ENCODE measurements at places on chromosomes 6 and 20.

DNA sequence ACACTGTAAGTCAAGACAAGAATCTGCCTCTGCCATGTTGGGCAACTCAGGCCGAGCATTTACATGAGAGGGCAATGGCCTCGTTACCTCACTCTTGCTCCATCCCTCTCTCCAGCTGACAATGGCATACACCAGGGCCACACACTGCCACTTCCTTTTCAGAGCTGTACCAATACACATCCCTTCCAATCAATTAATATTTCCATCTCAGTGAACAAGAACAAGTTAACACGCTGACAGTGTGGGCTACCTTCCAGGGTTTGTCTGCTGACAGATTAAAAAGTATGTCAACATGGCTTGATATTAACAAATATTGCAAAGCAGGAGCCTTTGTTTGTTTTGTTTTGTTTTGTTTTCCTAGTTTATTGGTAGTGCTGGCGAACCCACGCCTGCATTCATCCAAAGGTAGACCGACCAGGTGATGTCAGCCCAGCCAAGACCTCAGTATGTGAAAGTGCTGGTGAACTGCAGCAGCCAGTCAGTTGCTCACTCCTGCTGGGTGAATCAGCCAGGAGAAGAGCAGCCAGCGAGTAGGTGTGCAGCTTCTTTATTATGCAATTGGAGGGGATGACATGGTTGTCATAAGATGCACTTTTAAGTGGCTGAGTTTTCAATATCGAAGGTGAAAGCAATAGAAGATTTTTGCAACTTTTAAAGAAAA, 487.3 kb upstream of the JARID2 start:
- DNase-seq, result peak; percentile 43

- DNase-seq, result no peak
Observed at GRCh38 chr6:169850154-169850553, 98.7 kb downstream of the ERMARD start.

DNA sequence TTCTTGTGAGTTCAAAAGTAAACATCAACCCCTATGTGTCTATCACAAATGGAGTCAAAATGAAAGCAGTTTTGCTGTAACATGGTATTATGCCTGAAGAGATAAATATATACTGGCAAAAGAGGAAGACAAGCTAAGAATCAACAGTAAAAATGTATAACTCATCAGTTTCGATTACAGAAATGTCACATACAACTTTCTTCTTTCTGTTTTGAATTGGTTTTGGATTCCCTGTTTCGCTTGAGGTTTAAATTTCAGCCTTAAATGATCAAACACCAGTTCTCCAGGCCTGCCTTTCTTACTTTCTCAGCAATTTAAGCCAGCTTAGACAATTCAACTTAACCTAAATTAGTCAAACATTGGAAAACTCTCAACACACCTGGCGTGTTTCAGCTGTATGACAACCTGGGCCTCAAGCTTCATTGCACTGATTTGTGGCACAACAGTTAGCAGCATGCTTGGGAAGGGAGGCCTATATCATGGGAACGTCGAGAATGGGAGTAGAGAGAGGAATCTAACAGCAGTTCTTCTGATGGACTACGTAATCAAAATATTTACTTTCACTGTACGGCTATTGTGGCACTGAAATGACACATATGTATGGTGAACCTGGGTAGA, 51.9 kb upstream of the MARCKS start:
- no peak for DNase-seq

GRCh38 chr6:84357631-84358030, 130.2 kb upstream of the CEP162 start:
- DNase-seq, result no peak

DNA sequence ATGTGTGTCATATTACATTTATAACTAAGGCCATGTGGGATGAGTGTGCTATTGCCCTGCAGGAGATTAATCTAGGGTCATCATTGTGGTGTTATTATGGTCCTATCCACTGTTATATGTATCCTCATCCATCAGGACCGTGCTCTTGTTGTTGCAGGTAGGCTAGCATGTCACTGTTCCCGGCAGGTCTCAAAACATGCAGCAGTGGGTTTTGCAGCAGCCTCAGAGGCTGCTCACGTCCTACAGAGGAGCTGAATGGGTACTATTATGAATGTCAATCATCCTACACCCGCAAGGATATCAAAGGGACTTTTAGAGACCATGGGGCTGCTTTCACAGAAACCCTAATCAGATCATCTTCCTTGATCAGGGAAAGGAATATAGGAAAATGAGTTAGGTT, 318.2 kb downstream of the SAMD5 start:
- DNase-seq, result no peak

- DNase-seq, result no peak
Observed at GRCh38 chr6:83097204-83097603, 29.7 kb downstream of the DOP1A start.

DNA sequence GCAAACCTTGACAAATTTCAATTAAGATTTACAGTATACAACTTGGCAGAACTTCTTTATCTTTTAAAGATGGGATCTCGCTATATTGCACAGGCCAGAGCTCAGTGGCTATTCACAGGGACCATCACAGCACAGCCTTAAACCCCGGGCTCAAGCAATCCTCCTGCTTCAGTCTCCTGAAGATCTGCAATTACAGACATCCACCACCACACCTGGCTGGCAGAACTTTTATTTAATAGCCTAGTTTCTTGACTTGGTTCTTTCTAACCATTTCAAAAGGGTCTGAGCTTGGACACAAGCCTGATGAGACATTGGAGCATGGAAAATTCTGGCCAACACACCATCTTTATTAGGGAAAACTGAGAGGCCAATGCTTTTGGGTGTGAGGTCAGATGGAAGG, 151.6 kb upstream of the KCNG1 start:
- no peak for DNase-seq

- DNase-seq, result no peak
Observed at GRCh38 chr6:100353276-100354015, 111.3 kb downstream of the SIM1 start.

- DNase-seq, result no peak
Observed at GRCh38 chr6:75849329-75850025, 100.4 kb downstream of the MYO6 start.

- DNase-seq, result peak; percentile 89
Observed at GRCh38 chr20:50724851-50725723, 6.3 kb upstream of the PARD6B start.

- no peak for DNase-seq
Observed at GRCh38 chr6:21907291-21907690, 313.7 kb downstream of the SOX4 start.

- no peak for DNase-seq
Observed at GRCh38 chr6:51857134-51857533, 230.3 kb downstream of the PKHD1 start.

DNA sequence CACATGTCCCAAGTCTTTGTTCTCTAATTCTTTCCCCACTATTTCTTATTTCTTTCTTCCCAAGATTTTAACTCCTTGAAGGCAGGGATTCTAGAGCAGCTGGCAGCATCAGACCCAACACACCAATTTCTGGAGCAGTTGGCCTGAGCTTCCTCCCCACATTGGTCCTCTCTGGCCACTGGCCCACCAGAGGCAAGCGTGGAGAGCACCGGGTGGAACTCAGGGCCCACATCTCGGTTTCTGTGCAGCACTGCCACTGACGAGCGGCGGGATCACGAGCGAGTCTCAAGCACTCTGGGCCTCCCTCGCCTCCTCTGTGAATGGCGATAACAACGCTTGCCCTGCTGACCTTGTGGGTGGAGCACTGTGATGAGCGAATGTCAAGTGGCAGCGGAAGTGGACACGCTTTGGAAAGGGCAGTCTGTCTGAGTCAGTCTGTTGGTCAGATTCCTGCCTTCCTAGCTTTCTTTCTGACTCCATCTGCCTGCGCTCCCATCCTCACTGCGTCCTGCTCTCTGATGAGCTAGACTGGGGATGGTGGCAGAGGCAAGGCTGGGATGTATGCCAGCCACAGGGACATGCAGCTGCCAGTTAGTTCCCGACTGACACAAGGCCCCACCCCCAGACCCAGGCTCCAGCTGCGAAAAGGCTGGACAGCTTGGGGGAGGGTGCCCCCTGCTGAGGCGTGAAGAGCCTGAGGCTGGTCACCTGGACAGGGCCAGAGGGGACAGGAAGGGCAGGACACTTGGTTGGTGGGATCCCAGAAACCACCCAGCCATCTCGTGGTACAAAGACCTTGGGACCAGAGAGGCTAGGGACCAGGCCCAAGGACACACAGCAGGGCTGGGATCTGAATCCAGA, 4.5 kb upstream of the SPDEF start:
- DNase-seq, result no peak

DNA sequence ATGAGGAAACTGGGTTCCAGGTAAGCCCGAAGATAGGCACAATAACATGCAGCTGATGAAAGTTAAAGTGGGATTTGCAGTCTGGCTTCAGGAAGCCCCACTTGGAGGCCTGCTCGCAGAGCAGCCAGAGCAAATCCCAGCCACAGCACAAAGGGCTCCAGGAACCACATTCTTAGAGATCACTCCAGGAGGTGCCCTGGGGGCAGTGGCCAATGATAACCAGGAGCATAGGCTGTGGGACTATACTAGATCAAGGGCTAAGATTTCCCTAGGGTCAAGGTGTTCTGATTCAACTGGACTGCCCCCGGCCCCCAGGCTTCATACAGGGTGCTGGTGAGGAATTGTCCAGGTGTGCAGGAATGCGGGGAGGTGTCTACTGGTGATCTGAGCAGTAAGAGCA, 133.9 kb upstream of the PTPRT start:
- DNase-seq, result no peak

DNA sequence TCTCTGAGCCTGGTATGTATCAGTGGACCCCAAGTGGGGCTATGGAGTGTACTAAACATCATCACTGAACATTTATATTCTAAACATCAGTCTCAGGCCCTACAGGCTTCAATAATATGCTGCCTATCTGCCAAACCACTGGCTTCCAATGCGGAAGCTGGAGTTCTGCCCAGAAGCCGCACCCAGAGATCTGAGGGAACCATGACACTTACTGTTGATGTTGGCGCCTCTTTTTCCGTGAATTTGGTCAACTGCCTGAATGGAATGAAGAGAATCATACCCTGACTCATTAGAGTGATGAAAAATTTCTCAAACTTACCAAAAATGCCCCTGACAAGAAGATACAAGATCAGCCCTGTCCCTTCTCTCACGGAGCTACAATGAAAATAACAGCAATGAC, 66.2 kb downstream of the SLC22A23 start:
- no peak for DNase-seq

GRCh38 chr6:52505726-52506409, 71.0 kb downstream of the TRAM2 start:
- no peak for DNase-seq

DNA sequence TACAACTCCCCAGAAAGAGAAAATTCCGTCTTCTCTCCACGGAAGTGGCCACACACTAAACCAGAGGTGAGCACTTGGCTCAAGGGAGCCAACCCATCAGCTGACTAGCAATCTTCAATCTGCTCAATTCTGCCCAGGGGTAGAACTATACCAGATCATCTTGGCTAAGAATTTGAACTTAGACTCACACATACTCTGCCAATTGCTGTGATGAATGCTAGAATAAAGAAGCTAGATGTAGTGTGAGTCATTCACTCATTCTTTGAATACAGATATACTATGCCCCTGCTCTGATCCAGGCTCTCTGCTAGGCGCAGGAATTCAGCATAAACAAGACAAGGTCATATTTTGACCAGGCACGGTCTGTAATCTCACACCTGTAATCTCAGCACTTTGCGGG, 147.9 kb upstream of the SHLD1 start:
- DNase-seq, result no peak

DNA sequence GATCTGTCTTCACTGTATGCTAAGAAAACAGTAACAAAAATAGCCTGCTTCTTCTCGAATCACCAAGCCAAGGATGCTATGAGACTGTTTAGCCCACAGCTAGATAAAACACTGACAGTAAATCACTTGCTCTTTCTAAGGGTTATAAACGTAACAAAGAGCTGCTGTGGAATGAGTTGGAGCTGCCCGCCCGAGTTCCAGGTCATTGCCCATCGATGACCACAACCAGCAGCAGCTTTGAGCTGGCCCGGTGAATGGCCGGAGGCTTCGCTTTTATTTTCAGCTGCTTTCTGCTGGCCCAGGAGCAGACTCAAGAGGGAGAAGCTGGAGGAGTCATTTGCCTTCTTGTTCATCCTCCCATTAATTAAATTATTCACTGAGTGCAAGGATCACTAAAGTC, 82.2 kb upstream of the CDH4 start:
- no peak for DNase-seq

DNA sequence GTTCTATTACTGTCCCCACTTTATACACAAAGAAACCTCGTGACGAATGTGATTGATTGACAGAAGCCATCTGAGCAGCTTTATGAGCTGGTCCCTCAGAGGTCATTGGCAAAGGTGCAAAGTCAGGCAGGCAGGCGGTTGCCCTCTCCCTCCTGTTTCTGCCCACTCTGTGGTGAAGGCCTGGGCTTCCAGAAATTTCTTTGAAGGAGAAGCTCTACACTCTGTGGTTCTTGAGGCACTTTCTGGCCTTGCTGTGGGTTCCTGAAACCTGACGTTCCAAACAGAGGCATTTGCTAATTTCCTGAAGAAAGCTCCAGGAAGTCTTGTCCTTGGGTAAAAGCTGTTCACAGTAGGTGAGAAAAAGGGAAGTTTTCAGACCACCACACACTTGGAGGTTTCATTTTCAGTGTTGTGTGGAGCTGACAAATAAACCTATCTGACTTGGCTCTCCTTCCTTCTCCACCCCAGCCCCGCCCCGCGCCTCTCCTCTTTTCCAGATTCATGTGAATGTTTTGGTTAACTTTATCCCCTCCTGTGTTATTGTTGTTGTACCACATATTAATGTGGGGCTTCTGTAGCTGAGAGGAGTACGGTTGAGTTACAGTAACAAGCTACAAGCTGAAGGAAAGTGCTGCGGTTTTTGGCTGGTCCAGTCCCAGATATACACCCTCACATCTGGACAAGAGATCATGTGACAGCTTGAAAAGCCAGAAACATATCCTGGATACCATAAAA, 274.1 kb downstream of the CLIC5 start:
- peak; percentile 45 for DNase-seq

DNA sequence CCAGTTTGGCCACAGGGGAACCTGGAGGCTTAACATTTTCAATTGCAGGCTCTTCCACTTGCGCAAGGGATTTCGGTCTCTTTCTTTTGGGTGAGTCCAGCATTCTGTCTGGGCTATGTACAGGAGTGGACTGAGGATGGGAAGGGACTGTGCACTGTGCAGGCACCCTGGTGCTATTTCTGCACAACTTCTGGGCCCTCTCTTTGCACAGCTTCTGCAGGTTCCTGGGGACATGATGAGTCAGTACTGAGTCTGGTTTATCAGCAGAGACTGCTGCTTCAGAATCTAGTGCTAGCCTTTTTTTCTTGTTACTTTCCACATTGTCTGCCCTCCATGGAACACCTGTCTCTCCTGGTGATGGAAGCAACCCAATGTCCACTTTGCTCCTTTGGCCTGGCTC, 78.5 kb upstream of the ASF1A start:
- DNase-seq, result no peak

- DNase-seq, result no peak
Observed at GRCh38 chr20:8097307-8097706, 34.8 kb upstream of the PLCB1 start.

GRCh38 chr6:140441256-140441655, 1066.8 kb upstream of the CITED2 start:
- DNase-seq, result peak; percentile 9

- no peak for DNase-seq
Observed at GRCh38 chr6:129521946-129522345, 188.0 kb downstream of the ARHGAP18 start.

Measured in stimulated activated CD4-positive, alpha-beta T cell treated with anti-CD3 and anti-CD28 coated beads, Interleukin-15, amount 100 ng/mL, for 24 hours (primary cell).